ENCODE measurements at places on chromosomes 5 and 9.

GRCh38 chr5:44919560-44919959 is 110.8 kb downstream of the MRPS30 start:
- no peak for DNase-seq

- DNase-seq, result no peak
Observed at GRCh38 chr5:83244516-83244915, 167.2 kb downstream of the XRCC4 start.

GRCh38 chr9:36074870-36075532 is 38.3 kb downstream of the RECK start:
- DNase-seq, result no peak

GRCh38 chr9:113475031-113475430 is 11.5 kb downstream of the RGS3 start:
- no peak for DNase-seq

DNA sequence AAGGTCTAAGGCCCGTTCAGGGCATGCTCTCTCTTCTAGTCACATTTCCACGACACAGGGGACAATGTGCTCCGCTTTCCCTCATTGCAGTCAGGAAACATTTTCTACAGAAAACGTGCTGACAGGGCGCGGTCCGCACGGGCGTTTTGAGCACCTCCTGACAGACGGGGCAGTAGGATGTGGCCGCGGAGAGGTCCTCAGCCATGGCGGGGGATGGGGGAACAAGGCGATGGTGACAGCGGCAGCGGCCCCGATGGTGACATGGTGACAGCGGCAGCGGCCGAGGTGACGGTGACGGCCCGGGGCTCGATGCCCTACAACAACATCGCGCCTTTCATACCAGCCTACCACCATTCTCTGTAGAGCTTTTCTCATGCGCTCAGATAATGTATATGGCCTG is 4.1 kb downstream of the PLPP1 start:
- no peak for DNase-seq

DNA sequence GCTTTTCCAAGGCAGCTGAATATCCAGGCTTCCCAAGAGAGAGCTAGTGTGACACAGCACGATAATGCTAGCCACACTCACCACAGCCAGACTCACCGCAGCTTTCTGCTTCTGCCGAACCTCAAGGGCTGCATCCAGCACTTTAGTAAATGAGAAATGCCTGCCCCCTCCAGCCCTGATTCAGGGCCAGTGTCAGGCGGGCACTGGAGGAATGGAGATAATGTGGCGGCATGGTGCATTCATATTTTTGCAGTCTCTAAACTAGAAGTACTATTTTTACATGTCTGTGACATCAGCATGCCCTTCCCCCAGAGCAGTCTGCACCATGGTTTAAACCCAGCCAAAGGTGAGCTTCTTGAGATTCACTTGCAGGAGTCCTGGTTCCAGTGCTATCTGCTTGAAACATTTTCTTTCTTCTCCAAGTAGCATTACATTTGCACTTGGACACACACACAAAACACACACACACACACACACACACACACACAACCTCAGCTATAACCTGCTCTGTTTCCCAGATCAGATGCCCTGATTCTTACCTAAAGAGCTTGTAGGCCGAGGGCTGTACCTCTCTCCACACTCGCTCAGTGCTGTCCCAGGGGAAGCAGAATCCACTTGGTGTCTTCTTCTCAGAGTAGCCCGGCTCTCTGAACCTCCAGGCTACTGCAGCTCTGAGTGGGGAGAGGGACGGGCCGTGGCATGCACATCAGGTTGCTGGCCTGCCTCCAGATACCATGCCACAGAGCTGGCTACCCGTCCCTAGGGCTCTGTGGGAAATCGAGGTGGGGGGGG is at the start of gene FGF1:
Gene FGF1 (minus strand): TSS at position 673 of the 792 bp plus-strand sequence. CDS start 71,963 bp downstream, outside the sequence.
- DNase-seq, result no peak

DNA sequence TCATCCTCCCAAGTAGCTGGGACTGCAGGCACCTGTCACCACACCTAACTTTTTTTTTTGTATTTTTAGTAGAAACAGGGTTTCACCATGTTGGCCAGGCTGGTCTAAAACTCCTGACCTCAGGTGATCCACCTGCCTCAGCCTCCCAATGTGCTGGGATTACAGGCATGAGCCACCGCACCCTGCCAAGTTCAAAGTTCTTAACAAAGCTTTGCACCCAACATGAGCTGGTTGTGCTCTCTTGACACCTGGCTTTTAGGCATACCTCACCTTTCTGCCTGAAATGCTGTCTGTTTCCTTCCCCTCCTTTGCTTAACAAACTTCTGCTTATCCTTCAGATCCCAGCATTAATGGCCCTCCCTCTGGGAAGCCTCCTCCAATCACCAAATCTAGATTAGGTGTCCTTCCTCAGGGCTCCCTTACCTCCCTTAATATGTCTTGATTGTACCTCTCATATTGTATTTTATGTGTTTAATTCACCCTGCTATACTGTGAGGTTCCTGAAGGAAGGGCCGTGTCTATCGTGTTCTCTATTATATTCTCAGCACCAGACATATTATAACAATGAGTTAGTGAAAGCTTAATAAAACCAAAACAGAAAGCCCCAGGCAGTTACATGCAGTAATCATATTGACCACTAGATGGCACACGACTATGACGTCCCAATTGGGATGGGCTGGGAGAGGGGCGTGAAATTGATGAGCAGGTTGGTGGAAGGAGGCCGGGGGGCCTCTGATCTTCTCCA is 62.9 kb upstream of the PPARGC1B start:
- no peak for DNase-seq

GRCh38 chr9:100639854-100640253 is 62.0 kb downstream of the CAVIN4 start:
- no peak for DNase-seq

- no peak for DNase-seq
Observed at GRCh38 chr5:96150007-96150406, 188.4 kb upstream of the ELL2 start.

GRCh38 chr5:123610665-123611405 is 98.9 kb downstream of the CSNK1G3 start:
- no peak for DNase-seq

DNA sequence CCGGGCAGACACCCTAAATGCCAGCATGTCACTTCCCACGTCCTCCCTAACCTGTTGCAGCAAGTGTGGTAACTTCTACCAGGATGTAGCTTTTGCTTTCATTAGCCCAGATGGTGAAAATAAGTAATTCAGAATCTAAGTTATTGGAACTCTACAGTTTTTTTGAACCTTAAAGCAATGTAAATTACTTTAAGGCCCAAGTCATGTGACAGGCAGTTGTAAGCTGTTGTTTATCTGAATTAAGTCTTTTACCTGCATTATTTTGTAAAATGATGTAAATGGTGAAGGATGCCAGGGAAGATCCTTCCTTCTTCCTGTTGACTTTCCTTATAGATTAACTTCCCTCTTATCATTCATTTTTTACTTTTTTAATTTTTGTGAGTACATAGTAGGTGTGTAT is 670.2 kb downstream of the SEMA5A start:
- DNase-seq, result no peak

DNA sequence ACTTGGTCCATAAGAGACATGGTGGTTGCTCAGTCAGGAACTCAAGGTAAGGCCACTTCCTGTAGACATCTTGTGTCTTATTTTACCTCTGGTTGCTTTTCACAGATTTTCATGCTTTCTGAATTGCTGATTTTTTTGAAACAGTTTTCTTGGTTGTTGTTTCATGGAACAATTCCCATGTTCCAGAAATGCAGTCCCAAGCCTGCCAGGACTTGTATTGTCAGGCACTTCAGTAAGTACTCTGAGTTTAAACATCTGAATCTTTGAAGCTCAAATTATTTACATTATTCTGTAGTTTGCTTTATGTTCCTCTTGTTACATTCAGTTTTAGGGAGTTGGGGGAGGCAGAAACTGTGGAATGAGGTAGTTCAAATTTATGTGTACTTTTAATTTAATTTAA is 290.2 kb downstream of the DMRT2 start:
- DNase-seq, result no peak

DNA sequence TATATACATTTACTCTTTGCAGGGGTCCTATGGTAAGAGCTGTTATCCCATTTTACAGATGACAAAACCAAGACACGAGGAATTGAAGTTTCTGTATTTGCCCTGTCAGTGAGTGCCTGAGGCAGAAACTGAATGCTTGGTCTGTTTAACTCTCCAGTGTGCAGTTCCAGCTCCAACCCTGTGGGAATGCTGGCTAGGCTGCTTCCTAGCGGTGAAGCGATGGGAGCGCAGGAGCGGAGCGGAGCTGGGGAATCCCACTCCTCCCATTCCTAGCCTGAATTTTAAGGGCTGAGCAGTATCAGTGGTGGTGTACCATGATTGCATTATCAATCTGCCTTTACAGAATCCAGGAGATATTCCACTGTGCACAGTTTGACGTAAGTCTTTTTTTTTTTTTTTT is 202.3 kb downstream of the LRRC70 start:
- DNase-seq, result no peak

DNA sequence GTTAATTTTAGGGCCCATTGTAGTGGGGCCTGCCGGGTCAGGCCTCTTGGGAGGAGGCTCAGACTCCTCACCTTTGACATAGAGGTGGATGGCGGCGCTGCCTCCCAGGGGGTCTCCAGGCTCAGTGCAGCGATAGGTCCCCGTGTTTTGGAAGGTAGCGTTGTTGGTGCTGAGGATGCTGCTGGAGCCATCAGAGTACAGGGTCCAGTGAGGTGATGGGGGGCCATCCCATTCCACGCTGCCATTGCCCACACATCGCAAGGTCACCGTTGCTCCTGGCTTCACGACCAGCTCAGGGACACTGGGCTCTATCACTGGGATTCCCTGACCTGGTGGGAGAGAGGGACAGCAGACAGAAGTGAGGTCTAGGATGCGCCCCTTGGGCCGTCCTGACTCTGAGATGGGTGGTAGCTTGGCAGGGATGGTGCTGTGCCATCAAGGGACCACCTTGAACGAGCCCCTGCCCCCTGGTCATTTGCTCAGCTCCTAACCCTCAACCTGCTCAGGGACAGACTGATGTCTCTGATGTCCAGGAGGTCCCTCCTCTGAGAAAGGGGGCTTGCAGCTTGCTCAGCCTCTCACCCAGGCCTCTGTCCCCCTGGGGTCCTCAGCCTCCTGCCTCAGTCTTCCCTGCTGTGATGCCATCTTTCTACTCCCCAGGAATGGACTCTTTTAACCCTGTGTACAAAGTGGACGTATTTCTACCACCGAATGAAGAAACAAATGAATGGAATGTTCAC is 5.5 kb downstream of the CSF1R start:
- DNase-seq, result no peak

DNA sequence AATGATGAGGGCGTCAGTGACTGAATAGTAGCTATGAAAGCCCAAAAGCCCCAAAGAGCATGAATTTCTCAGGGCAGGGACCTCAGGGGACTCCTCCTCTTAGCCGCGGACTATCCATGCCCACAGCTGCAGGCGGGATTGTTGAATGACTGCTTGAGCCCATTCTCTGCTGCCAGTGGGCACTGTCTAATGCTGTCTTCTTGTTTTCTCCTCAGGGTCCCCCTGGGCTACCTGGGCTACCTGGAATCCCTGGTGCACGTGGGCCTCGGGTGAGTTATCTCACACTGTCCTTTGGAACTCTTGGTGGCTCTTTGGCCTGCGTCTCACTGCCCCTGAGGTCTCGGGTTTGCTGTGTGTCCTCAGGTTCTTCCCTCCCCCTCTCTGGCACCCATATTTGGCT is 22.7 kb downstream of the COL27A1 start:
- no peak for DNase-seq

GRCh38 chr9:15140051-15140450 is 167.0 kb downstream of the TTC39B start:
- DNase-seq, result no peak

DNA sequence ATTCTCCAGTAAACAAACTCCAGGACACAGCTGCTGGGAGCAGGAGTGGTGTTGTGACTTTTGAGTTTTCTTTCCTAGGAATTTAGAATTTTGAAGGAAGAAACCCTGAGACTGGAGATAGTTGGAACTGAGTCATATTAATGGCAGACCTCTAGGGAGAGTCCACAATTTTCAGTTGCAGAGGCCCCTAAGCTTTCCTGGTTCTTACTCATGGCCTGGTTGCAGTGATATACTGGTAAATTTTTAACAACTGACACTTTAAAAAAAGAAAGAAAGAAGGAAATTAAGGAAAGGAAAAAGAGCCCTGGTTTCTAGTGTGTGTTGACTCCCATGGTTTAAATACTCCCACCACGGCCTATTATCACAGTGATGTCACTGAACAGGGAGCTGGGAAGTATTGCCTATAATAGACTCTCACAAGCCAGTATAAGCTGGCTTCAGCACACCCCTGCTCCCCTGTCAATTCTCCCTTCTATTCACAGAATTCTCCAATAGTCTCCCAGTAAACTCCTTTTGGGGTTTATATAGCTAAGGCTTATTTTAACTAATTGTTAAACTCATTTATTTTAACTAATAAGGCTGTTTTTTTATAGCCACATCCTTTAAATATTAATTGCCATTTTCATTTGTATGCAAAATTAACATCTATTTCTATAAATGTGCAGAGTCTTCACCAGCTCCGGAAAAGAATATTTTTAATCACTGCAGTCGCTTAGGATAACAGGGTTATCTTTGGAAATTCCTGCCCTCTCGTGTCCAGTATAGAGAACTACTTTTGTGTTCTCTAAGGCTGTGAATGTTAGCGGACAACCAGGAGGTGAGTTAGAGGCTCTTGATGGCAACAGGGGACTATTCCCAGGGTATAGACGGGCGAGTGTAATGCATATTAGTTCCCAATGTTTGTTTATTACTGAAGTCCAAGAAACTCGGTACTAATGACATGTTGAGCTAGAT is 59.7 kb downstream of the GGTA1 start:
- DNase-seq, result no peak

DNA sequence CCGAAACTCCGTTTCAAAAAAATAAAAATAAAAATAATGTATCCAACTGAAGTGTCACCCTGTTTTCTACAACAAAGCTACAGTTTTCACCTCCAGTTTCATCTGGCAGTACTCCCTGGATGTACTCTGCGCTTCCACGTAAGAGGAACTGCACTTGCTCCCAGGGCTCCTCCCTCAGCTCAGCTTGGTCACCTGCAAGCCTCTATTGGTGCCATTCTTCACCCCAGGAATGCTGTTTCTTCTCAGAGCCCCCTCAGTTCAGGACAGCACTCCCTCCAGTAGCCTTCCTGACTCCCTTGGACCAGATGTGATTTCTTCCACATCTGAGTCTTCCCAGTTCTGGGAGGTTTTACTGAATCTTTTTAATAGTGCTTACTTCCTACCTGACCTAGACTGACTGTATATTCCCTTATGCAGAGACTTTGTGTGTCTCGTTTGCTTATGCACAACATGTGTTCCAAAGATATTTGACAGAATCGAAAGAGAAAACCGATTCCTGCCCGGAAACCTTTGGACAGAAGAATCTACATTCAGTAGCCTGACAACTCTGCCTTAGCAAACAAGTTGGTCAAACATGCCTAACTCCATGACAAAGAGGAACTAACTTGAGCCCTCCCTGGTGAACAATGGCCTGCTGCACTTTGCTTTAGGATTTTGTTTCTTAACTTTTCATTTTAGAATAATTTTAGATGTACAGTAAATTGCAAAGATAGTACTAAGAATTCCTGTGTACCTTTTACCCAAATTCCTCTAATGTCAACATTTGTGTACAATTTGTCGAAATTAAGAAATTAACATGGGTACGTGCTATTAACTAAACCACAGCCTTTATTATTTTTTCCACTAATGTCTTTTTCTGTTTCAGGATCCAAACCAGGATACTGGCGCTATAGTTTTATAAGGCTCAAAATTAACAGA is 814 bp downstream of the CCDC125 start:
- DNase-seq, result no peak

- no peak for DNase-seq
Observed at GRCh38 chr5:171462136-171462927, 42.9 kb downstream of the FGF18 start.

- DNase-seq, result no peak
Observed at GRCh38 chr5:9192266-9192665, 353.6 kb downstream of the SEMA5A start.
